ENCODE measurements at places on chromosomes 2 and 18.

DNA sequence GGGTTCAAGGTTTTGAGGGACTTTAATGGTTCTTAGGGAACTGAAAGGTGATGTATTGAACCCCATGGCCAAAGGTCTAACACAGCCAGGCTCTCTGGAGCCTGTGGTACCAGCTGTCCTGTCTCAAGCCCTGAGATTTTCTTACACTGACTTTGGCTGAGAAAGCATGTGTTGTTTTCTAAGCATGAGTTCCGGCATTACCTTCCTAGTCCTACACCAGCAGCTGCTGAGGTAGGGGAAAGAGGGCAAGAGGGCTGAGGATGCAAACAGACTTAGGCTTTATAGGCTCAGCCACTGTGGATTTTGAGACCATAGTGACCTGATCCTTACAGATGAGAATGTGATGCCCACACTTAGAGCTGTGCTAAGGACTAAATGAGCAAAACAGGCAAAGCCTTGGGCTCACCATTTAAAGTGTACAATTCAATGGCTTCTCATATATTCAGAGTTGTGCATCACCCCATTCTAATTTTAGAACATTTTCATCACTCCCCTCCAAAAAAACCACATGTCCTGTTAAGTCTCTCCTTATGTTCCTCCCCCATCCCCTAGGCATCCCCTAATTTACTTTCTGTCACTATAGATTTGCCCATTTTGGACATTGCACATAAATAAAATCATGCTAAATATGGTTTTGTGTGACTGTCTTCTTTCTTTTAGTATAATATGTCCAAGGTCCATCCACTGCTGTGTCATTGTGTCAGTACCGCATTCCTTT lies 99.7 kb upstream of the OTOS start:
- DNase-seq = no peak

GRCh38 chr2:105445976-105446375 lies 47.1 kb upstream of the FHL2 start:
- no peak for DNase-seq

- DNase-seq = no peak
Observed at GRCh38 chr18:59479776-59480175, 120.7 kb upstream of the LMAN1 start.

- DNase-seq = no peak
Observed at GRCh38 chr18:24127735-24128134, 11.1 kb upstream of the CABYR start.

- no peak for DNase-seq
Observed at GRCh38 chr2:128477026-128477820, 158.6 kb upstream of the HS6ST1 start.

DNA sequence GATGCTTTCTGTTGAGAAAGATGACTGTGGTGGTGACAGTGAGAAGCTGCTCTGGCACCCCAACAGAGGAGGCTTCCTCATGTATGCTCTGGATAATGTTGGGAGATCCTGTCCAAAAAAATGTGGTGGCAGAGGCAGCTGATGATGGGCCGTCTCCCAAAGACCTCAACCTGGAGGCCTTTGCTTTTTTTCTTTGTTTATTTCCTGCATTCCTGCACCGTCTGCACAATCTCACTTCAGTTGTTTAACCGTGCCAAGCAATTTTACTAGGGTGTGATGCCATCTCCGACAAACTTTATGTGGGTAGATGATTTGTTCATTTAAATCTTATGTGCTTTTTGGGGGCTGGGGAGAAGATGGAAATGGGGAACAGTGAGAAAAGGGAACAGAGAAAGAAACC lies 62.2 kb upstream of the IGFBP5 start:
- no peak for DNase-seq

DNA sequence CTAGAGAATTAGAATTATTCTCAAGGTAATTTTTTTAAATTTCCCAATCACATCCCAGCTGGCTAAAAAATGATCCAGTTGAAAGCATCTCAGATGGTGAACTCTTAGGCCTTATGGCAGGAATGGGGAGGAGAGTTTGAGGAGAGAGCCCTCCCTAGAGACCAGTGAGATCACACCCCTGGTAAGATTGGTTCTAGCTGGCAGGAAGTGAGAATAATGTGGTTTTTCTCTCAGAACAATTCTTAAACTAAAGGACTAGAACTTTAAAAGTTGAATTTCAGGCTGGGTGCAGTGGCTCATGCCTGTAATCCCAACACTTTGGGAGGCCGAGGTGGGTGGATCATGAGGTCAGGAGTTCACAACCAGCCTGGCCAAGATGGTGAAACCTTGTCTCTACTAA lies 120.2 kb downstream of the MYO3B start:
- no peak for DNase-seq

GRCh38 chr2:189379731-189380261 lies 61.5 kb upstream of the WDR75 start:
- no peak for DNase-seq

DNA sequence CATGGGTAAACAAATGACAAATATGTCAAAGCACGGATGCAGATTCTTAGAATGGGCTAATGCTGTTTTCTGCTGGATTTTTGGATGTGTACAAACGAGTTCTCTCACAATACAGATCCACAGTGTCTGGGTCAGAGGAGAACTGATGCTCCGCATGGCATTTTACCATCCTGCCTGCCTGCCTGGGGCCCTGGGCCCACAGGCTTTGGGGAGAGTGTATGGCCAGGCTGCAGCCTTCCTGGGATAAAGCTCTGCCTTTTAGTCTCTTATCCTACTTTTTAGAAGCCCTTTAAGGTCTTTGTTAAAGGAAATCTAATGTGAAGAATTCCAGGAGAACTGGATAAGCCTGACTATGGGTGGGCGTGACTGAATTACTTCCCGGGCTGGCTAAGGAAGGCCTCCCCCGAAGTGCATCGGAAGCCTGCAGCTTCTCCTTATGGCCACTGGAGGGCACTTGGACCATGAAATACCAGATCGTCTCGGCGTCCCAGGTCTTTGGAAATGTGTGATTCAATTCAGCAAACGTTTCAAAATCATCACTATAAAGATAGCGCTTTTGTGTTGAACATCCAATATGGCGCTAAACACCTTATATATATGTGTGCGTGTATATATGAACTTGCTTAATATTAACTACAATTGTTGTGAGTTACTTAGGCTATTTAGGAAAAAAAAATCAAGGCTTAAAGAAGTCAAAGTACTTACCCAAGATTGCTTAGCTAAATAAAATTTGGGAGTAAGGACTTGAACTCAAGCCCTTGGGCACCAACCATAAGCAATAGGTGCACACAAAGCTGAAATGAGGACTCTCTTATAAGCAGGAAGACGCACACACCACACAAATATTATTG lies 15.2 kb upstream of the DNPEP start:
- peak; percentile 87 for DNase-seq

DNA sequence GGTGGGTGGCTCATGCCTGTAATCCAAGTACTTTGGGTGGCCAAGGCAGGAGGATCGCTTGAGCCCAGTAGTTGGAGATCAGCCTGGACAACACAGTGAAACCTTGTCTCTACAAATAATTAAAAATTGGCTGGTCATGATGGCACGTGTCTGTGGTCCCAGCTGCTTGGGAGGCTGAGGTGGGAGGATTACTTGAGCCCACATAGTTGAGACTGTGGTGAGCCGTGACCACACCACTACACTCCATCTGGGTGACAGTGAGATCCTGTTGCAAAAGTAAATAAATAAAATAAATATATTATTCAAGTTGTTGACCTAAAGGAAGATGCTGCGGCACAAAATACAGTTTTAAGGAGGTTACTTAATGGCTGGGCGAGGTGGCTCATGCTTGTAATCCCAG lies 72.7 kb downstream of the LAMA3 start:
- no peak for DNase-seq

- no peak for DNase-seq
Observed at GRCh38 chr18:31199190-31199769, 36.6 kb upstream of the DSC1 start.

DNA sequence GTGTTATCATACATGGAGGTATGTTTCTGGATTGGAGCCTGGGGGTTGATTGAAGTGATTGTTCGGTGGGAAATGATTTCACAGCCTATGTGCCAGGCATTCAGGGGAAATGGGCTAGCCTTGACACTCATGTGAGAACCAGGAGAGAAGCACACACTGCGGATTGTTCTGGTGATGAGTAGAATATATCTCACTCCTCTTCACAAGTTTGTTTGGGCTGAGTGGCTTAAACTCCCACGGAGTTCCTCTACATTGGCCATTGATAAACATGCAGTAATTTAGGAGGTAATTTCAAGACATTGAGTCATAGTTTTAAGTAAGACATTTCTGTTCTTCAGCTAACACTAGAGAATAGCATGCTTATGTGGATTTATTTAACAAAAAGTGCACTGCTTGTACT lies 498.9 kb upstream of the NETO1 start:
- DNase-seq = no peak

- DNase-seq = no peak
Observed at GRCh38 chr18:45844938-45845337, 19.5 kb downstream of the SIGLEC15 start.

DNA sequence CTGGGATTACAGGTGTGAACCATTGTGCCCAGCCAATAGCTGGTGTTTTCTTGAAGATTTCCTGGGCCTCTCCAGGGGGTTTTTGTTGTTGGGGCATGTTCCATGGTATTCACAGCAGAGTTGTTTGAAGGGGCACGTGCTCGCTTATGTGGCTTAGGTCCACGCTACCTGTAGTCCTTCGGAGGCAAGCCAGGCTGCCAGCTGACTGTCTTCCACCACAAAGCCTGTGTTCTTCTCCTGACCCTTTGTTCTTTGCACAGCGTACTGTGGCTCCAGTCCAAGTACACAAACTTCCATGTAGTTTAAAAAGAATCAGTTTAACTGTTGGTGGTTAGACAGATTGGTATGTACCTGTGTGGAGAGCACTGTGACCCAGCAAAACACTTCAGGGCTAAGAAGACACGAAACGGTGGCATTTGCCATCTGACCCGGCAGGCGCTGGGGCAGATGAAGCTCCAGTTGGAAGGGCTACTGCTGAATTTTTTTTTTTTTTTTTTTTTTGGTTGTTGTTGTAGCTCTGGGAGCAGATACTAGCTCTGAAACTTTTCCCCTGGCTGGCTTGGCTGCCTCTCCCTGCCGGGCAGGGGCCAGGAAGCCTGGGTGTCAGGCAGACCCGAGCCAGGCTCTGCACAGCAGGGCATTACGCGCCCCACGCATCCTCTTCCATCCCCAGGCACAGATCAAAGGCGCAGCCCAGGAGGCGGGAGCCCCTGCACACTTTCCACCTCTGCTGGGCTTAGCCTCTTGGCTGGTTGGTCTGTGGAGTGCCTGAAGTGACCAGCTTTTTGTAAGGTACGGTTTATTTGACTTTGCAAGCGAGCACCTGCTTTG lies 5.7 kb downstream of the GREB1 start:
- no peak for DNase-seq

GRCh38 chr2:241218131-241219029 lies 29.9 kb downstream of the ANO7 start:
- DNase-seq = peak; percentile 82

GRCh38 chr2:74093426-74093825 lies 54.3 kb downstream of the BOLA3 start:
- DNase-seq = no peak

DNA sequence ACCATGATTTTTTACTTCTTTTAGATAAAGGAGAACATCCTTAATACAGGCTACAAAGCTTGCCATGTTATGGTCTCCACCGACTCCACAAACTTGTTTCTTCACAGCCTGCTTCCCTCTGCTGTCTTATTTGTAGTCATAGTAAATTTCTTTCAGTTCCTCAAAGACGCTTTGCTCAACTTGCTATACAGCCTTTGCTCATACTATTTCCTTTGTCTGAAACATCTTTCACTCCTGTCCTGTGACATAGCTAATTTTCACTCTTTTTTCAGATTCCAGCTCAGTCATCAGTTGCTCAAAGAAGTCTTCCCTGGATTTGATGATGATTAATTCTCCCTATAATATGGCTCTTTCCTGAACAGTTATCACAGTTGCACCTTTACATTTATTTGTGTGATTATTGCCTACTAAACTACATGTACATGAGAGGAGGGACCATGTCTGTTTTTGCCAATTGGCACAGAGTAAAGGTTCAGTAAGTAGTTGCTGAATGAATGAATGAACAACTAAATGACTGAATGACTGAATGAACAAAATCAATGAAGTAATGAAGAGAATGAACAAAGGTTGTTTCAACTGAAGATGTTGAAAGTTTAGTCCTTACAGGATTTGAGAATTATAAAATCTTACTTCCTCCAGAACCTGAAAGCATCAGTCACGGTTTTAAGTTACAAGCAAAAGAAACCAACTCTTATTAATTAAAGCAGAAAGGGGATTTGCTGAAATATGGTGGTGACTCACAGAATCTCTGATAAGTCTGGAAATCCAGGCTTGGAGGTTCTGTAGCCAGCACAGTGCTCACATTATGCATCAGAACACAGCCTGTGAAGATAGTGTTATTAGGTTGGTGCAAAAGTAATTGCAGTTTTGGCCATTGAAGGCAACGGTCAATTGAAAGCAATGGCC lies 186.4 kb upstream of the FAM98A start:
- no peak for DNase-seq

DNA sequence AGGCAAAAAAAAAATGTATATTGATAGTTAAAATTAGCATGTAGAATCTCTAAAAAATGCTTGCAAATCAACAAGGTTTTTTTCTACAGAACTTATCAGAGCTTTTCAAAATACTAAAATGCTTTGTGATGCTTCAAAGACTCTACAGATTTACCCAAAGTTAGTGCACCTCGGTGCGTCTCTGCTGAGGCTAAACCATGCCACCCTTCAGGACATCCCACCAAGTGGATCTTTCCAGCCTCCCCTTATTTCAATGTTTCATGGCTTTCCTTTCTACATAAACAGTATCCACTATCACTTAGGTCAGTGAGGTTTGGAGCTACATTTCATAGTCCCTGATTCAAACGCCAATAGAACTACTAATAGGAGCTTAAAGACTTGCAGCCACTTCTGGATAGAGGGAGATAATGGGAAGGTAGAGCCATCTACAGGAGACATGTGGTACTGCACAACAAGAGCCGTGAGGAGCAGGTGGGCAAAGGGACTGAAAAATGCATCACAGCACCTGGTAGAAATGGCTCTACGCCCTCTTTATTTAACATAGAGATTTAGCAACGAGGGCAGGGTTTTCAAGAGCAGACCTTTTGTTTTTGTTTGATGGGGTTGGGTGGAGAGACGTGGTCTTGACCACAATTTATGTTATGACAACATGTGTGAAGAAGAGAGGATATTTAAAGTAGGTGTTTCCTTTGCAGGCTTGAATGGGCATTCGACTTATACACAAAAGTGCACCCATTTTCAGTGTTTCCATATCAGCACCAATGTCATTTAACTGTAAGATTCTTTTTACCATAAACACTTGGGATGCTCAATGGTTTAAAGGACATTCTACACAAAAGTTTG lies 56.1 kb upstream of the SLC35G4 start:
- peak; percentile 70 for DNase-seq

GRCh38 chr2:219851801-219852481 lies 224.5 kb downstream of the SLC4A3 start:
- no peak for DNase-seq

GRCh38 chr2:190887089-190887488 lies 6.5 kb downstream of the GLS start:
- DNase-seq = peak; percentile 34

GRCh38 chr18:7686278-7686677 lies 119.2 kb downstream of the PTPRM start:
- no peak for DNase-seq

DNA sequence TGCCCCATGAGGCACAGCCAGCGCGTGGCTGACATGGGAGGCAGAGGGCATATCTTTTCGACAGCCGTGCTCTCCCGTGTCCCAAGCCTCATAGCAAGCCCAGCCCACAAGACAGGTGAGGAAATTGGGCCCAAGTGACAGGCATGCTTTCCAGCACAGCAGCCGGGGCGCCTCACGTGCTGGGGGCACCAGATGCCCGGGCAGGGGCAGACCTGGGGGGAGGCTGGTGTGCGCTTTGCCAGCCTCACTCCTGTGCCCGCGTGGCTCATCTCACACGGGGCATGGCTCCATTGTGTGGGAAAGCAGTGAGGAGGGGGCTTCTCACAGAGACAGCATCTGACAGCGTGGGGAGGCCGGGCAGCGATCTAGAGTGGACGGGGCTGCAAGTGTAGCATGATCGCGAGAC lies 93.2 kb downstream of the USP40 start:
- no peak for DNase-seq

Measured in RKO (cell line).